OCI-M1 (cell line): ENCODE measurements at places on chromosomes 7 and 10.

GRCh38 chr10:35017608-35018007 is 72.5 kb downstream of the CUL2 start:
- no peak for DNase-seq

DNA sequence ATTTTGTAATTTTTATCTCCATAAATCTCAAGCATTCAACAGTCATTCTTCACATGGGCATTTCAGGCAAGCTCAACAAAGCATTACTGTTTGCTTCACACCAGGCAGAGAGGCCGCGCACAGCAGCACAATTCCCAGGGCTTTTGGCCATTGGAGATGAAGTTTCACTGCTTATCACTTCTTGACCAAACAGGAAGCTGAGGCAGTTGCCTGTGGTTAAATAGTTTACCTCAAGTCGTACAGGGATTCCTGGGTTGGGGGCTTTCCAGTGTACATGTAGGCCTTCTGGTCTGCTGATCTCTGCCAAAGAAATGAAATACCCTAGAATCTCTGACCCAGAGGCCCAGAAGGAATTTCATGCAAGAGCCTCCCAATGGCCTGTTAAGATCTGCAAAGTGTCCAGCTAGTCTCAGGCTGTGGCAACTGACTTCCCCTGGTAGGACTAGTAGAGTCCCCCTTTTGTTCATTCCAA is 11.2 kb upstream of the PRDX3 start:
- peak; percentile 81 for DNase-seq

DNA sequence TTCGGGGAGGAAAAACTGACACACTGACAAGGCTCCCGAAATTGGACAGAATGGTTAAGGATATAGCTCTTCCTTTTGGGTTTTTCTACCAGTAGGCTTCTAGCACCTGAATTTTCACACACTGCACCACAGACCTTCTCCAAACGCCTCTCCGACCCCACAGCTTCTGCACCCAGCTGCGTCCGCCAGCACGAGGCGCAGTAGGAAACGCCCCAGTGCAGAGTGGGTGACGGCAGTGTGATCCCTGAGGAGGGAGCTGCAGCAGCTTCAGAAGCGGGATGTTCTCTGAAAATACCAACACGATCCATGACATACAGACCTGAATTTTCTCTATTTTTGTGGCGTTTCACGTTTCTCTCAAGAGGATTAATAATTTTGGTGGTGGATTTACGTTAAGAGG is 25.9 kb downstream of the HSPB1 start:
- DNase-seq, result no peak

DNA sequence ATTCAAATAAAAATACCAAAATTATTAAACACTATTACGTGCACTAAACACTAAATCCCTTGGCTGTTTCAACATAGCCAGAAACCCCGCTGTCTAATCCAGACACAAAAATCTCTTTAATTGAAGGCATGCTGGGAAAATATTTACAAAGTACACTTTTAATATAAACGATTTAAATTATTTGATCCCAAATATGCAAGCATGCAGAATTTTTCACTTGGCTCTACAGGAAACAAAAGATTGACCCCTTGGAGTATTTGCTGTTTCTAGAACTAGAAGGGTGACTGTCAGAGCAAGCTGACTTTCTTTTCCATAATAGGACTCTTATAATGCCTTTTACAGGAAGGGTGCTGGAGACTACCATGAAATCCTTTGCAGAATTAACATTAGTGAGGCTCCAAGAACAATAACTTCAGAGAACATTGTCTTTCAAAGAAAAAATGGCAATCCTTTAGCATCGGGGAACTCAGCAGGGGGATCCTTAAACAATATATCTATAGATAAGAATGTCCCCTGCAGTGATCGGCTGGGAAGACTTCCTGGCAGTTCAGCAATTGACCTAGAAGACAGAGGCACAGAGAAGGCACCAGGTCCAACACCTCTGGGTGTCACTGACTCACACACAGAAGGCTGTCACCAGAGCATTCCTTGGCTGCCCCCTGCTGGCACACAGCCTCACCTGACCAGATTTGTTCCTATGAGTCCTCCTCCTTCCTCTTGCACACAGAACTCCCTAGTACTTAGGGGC is 55.8 kb upstream of the MRLN start:
- DNase-seq, result peak; percentile 92

GRCh38 chr10:58615237-58615935 is 102.7 kb downstream of the BICC1 start:
- DNase-seq, result no peak

DNA sequence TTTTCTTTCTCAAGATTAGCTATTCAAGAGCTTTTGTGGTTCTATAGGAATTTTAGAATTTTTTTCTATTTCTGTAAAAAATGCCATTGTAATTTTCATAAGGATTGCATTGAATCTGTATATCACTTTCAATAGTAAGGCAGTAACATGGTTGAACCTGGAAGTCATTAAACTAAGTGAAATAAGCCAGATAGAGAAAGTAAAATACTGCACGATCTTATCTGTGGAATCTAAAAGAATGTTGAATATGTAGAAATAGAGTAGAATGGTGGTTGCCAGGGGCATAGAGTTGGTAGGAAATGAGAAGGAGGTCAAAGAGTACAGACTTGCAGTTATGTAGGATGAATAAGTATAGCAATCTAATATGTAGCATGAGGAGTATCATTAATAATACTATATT is 1073.5 kb upstream of the LRRN3 start:
- no peak for DNase-seq

DNA sequence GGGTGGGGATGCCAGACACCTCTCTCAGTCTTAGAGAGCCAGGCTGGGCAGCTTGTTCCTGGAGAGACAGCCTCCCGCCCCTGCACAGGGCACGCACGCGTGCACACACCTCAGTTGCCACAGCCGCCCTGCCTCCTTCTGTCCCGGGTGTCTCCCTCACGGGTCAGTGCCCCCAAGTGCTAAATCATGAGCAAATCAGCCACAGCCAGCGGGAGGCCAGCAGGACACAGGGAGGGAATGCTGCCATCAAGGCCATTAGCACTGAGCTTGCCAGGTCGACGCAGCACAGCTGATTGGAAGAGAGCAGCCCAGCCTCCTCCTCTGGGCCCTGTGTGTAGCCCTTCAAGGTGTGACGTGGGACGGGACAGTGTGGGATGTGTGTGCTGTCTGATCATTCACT is 130.4 kb downstream of the CDH23 start:
- no peak for DNase-seq

- no peak for DNase-seq
Observed at GRCh38 chr10:90958781-90959180, 37.9 kb upstream of the ANKRD1 start.

DNA sequence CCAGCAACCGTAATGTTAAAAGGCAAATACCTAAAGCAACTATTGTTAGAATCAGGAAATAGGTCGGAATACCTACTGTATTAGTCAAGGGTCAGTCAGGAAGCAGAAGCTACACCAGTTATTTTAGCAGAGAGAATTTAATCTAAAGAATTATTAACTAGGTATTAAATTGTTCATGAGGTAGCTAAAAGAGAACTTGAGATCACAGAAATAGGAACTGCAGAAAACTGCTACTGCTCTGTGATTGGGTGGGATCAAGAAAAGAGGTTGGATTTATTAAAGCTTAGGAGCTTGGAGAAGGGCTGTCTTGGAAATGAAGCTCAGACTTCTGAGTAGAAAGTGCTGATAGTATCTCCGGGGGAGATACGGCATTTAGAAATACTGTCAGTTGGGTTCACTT is 20.0 kb upstream of the ZNF438 start:
- no peak for DNase-seq
